ENCODE measurements at places on chromosomes 1 and 21. TPM values are rescaled to one million over a fixed set of nuclear protein-coding genes. Genes with fewer than 3 reads are reported as not detected.

- no peak for DNase-seq
These were observed 2.7 kb upstream of the MIS18A start for GRCh38 chr21:32281531-32281930.

- no peak for DNase-seq
These were observed 392.3 kb upstream of the CAMK1G start for GRCh38 chr1:209191262-209191634.

GRCh38 chr1:6521536-6521935 lies 30.1 kb upstream of the PLEKHG5 start:
- no peak for DNase-seq

GRCh38 chr1:240395336-240395735 lies 216.6 kb downstream of the GREM2 start:
- DNase-seq, result no peak

GRCh38 chr1:114554577-114554976 lies 26.8 kb downstream of the BCAS2 start:
- DNase-seq, result no peak

DNA sequence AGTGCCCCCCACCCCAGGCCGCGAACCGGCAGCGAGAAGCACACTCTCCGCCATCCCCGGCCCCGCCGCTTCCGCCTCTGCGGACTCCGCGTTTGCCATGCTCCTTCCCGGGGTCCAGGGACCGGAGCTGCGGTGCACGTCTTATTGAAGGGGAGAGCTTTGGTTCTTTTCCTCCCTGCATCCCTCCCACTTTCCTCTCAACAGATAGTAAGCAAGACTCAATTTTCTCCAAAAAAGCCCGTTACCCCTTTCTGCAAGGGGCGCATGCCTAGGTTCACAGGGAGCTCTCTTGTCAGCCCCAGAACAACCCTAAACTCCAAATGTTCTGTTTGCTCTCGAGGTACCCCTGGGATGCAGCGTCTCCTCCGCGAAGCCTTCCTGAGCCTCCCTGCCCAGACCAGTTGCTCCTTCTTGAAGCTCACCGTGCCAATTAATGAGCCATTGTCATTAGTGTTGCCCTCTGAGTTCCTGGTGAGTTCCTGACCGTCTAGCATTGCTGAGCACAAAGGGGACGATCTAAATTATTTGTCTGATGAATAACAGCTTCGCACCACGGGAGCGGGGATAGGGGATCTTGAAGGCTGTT lies 8.1 kb downstream of the FOXD3 start:
- DNase-seq, result no peak

- DNase-seq, result no peak
These were observed 2206.0 kb downstream of the MRPL39 start for GRCh38 chr21:23401278-23401677.

LYPLAL1 gene
- 18.7 TPM for total RNA-seq

ASTN1 gene
- not detected for total RNA-seq

OR10K2 gene
- not detected for total RNA-seq

APCS gene
- not detected for total RNA-seq

IVL gene
- total RNA-seq, result 155 TPM
